ENCODE measurements at places on chromosomes 1 and 21.
A peak's percentile ranks its signal among the peaks of the same experiment; 100 is the strongest.

DNA sequence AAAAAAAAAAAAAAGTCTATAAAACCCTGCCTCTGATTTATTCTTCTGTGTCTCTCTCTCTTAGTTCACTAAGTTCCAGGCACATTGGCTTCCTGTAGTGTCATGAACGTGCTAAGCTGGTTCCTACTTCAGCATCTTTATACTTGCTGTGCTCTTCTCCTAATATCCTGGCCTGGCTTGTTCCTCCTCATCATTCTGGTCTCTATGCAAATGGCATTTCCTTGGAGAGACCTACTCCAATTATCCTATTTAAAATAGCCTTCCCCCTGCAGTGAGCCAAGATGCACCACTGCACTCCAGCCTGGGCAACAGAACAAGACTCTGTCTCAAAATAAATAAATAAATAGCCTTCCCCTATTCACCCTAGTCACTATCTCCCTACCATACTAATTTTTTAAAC lies 9.7 kb upstream of the CLCC1 start:
- no peak for DNase-seq

DNA sequence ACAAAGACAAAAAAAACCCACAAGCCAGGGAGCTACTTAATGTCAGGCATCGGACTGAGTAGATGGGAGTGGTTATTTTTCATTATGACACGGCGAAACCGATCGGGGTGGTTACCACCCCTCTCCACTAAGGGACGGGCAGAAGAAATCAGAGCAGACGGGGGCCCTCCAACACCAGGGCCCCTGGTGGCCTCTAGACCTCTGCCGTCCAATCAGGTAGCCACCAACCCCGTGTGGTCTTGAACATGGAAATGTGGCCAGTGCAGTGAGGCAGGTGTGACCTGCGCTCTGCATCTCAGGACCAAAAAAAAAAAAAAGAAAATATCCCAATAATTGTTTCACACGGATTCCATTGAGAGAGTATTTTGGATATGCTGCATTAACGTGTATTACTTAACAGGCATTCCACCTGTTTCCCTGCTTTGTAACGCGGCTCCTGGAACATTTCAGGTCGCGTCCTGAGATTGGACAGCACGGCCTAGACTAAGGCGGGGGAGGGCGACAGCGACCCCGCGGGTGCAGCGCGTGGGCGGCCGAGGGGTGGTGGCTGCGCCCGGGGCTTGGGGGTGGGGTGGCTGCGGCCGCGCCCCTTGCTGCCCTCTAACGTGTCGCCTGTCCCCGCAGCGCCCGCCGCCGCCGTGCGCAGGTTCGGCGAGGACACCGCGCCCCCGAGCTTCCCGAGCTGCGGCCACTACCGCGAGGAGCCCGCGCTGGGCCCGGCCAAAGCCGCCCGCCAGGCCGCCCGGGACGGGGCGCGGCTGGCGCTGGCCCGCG lies 48.3 kb downstream of the SIM2 start:
- DNase-seq, result peak; percentile 52

GRCh38 chr1:37474697-37475379 lies 458 bp downstream of the ZC3H12A start:
- no peak for DNase-seq

DNA sequence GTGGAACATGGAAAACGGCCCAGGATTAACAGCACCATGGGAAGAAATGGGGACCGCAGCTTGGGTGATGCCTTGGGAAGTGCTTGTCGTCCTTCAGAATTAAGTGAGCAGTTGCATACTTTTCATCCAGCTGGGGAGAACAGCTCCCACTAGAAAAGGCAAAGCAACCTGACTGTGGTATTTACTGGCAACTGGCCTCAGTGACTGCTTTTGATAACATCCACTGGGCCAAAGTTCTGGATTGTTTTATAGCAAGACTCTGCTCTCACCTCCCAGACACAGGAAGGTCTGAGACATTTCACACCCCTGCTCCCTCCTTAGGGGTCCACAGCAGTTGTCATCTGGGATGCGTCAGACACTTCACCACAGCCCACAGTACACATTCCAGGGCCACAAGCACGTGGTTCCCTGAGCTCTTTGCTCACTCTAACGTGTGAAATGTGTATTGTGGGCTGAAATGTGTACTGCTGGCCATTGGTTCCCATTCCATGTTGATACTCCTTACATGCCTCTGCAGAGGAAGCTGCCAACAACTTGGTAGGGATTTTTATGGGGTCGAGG lies 6.6 kb downstream of the PAPPA2 start:
- no peak for DNase-seq

- no peak for DNase-seq
These were observed 2.5 kb upstream of the TRAPPC3 start for GRCh38 chr1:36151845-36152203.

- no peak for DNase-seq
These were observed 15.9 kb upstream of the AGTRAP start for GRCh38 chr1:11720033-11720376.

DNA sequence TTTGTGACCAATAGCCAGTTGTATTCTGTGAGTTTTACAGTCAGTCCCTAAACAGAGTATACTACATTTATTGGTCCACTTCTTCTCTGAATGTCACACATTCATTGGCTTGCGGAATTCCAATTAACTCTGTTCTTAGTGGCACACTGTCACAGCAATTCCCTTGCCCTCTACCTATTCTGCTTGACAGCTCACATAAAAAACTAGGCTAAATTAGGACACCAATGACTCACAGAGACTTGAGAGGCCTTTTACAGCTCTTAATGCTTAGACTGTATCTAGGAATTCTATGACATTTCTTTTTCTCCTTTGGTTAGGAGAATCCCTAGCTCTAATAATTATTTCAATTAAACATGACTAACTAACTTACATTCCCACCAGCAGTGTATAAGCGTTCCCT lies 104.1 kb downstream of the NEGR1 start:
- DNase-seq, result no peak

DNA sequence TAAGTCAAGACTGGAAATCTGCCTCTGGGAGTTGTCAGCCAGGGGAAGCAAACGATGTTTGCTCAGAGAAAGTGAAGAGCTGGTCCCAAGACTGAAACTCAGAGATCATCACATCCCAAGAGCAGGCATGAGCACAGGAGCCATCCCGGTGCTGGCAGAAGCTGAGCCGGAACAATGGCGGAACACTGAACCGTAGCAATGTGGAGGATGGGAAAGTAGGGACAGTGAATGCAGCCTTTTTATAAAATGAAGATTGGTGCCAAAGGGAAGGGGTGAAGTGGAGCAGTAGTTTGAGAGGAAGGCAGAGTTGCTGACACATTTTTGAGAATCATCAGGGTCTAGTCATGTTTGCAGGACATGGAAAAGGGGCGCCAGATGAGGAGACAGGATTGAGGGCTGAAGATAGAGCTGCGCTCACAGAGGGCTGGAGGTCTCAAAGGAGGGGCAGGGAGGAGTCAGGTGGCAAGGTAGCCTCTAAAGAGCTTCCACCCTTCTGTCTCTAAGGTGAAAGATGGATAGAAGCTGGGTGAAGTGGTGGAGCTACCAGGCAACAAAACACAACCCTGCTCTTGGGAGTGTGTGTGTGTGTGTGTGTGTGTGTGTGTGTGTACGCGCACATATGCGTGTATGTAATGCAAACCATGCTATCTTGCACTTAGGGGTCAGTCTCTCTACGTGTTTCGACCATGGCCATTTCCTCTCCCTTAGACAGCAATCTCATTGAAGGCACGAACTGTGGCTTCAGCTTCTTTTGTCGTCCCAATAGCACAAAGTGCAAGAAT lies 94.3 kb upstream of the IRF2BP2 start:
- DNase-seq, result no peak
